Stimulated activated CD8-positive, alpha-beta memory T cell treated with anti-CD3 and anti-CD28 coated beads, Interleukin-4, amount 100 ng/mL, for 1 hour (primary cell): ENCODE measurements at places on chromosomes 7 and 10.

DNA sequence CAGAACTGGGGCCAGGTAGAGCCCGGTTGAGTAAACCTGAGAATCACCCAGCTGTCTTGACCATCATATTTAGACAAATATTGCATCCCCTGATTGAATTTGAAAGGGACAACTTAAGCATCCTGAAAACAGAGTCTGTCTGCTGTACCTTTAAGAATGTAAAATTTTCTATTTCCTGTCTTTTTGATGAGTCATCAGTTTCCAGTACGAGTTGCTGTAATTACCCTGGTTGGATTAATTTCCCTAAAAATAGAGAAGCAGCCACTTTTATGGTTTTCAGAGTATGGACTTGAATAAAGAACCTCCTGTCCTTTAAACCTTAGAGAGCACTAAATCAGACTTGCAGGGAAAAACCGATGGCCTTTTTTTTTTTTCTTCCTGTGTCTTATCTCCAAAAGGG lies 164.6 kb upstream of the SH2B2 start:
- DNase-seq = no peak

GRCh38 chr7:964401-965231 lies 10.1 kb upstream of the ADAP1 start:
- DNase-seq = no peak

GRCh38 chr7:4734587-4735345 lies 40.7 kb upstream of the AP5Z1 start:
- DNase-seq = no peak

DNA sequence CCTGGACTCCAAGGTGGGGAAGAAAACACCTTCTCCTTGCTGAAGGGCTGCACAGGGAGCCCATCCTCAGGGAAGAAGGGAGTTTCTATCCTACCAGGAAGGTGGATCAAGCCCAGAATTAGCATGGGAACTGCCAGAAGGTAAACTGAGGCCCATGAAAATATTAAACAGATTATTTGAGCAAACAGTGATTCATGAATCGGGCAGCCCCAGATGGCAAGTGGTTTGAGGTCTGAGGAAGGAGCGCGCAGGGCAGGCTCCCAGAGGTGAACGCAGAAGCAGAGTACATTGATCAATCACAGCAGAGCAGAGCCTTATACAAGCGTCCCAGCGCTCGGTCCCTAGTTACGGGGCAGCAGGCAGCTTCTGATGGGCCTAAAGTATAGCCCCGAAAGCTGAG lies 35.8 kb upstream of the PROSER2 start:
- DNase-seq = no peak

DNA sequence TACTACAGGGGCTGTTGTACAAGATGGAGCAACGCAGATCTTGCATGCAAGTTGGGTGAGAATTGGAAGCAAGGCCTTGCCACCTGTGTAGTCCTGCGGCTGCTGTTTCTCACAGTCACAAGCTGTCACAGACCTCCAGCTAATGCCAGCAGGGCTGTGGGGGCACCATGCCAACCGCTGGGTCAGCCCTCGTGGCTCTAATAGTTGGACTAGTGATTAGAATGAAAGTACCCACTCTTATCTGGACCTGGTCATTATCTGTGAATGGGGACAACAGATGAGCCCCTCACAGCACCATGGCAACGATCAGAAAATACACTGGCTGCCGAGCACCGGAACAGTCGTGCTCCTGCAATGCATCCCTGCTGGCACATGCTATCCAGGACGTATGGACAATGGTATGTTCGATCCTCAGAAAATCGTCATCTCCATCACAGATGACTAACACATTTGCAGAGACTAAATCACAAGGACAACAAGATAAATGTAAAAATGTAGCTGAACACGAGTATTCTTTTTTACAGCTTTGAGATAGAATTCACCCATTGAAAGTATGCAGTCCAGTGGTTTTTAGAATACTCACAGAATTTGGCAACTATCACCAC lies 80.4 kb upstream of the CALN1 start:
- DNase-seq = no peak

- no peak for DNase-seq
These were observed 628.8 kb downstream of the SUGCT start for GRCh38 chr7:40763319-40764287.
